Bronchial epithelial cell (primary cell): ENCODE measurements at places on chromosomes 13 and 19.

- no peak for DNase-seq
Observed at GRCh38 chr13:91291078-91291477, 56.4 kb upstream of the MIR17HG start.

DNA sequence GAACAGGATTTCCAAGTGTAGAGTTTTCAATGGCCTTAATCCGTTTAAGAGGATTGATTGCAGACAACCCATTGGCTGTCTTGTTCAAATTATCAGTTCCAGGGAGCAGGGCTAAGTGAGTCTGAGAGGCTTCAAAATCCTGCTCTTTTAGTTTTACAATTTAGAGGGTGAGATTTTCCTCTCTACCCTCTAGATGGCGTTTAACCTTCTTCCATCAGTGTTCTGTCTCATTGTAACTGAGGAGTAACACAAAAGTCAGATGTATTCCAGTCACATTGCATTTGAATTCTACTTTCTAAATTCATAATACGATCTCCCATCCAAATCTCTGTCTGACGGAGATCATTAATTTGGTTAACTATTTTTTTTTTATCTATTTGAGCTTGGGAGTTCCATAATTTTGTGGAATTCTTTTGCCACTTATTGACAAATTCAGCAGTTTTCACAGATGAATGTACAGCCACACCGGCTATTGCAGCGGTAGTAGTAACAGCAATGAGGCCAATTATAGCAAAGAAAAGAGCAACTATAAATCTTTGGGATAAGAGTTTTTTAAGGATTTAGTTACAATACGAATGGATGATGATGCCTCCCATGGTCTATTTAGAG lies 7.8 kb upstream of the C19orf84 start:
- DNase-seq = peak; percentile 24

DNA sequence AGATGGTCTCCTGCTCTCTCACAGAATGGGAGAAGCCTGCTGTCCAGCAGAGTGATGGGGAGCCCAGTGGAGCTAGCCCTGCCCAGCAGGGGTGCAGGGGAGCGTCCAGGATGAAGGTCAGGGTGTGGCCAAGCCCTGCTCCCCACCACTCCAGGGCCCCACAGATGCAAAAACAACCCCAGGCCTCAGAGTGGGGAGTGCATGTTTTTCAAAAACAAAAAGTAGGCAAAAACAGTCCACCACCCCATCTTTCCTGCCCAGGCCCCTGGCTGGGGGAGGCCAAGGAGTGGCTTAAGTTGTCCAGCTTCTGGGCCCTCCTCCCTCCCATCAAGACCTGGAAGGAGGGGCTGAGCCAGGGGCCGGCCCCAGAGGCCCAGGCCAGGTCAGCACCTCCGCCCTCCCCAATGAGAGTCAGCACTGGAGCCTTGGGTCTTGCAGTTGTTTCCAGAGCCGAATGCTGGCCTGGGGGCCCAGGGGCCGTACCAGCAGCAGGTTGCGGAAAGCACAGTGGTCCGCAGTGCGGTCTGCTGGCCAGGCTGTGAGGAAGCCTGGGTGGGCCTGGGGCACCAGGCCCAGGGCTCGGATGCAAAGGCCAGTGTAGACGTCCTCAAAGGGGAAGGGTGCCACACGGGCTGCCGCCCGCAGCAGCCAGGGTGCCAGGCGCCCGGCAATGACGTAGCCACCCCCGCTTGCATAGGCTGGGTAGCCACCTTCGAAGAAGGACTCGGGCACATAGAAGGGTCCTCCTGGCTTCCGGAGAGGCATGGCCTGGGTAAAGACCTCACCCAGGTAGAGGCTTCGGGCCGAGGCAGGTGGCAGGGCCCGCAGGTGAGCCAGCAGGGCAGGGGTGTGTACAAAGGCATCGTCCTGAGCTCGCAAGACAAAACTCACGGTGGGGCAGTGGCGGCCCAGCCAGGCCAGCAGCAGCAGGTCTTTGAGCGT lies 1.7 kb downstream of the B3GNT8 start:
- no peak for DNase-seq

DNA sequence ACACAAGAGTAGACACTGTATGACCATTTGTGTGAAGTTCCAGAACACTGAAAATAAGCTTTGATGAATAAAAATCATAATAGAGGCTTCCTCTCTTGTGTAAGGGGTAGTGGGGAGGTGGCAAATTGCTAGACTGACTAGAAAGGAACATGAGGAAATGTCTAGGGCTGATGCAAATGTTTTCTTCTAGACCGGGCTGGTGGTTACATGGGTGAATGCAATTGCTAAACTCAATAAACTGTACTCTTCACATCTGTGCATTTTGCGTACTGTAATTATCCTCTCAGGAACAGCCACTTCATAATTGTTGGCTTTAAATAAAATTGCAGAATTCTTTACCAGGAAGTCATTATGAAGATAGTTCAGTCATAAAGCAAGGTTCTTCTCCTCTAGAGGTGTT lies 5.2 kb upstream of the KBTBD7 start:
- DNase-seq = no peak

DNA sequence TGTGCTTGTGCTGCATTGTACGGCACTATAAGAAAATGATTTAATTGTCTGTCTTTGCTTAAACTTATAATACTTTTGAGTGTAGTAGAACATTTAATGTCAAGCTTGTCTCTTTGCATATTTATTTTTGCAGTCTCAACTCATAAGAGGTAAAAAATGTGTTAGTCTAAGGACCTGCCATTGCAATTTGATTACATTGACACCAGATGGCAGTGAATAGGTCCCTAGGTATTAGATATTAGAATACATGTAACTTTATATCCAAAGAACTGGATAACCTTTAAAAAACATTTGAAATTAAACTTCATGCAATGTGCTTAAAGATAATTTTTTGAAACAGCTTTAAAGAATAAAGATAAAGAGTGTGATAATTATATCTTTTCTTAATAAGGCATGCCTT lies 1421.3 kb downstream of the OLFM4 start:
- peak; percentile 4 for DNase-seq

GRCh38 chr19:19670070-19670551 lies 1.5 kb downstream of the ZNF101 start:
- no peak for DNase-seq

DNA sequence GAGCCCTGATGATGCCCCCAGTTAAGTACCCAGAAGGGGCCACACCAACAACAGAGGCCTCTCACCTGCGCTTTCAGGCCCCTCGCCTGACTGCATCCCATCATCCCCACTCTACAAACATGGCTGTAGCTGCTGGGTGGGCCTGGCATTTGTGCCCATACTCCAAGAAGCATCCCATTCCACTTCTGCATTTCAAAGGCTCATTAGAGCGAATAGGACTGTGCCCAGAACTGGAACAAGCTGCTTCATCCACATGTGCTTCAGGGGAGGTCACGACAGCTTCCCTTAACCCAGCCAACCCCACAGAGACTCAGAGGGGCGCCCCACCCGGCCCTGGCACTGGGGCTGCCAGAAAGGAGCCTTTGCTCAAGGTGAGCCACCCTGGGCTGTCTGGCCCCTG lies 156.9 kb downstream of the SIPA1L3 start:
- DNase-seq = no peak

DNA sequence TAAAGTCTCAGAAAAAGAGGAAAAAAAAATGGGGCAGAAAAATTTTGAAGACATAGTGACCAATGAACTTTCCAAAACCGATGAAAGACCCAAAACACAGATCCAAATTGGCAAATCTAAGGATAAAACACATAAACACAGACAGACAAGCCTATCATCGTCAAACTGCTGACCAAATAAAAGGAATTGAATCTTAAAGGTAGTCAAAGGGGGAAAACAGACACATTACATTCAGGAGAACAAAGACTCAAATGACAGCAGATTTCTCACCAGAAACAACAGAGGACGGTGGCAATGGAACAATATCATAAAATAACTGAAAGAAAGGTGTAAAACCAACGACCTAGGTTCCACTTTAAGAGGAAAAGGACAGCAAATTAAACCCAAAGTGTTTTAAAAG lies 10.2 kb downstream of the RBM26 start:
- DNase-seq = no peak

DNA sequence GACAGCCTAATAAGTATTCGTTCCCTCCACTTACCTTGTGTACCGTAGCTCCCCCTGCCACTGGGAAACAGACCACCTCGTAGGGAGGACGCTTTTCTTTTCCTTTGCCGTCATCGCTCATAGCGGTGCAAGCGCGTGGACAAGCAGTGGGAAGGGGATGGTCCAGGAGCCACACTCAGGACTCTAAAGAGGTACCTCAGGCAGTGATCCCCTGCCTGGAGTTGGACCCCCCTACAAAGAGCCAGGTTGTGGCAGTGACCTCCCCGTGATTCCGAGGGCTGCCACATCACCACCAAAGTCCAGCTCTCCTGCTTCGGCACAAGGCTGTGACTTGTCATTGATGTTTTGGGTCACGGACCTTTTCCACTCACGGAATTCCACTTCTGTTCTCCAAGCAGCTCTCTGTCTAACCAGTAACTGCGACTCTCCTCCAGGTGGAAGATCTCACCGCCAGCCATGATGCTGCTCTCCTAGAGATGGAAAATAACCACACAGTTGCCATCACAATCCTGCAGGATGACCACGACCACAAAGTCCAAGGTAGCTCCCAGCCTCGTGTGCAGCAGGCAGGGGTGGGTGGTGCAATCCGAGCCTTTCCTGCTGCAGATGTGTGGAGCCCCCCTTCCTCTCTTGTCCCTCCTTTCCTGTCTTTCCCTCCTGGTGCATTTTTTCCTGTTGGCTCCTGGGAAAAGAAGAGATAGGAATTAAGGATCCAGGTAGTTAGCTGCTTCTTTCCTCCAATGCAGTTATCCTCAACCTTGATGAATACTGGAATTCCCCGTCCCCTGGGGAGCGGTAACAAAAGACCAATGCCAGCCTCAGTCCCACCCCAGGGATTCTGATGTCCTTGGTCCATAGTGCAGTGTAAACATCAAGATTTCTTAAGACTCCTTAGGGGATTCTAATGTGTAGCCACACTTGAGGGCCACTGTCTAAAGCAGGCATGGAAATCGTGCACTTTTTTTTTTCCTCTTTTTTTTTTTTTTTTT lies 107.7 kb downstream of the SLC7A1 start:
- DNase-seq = no peak

DNA sequence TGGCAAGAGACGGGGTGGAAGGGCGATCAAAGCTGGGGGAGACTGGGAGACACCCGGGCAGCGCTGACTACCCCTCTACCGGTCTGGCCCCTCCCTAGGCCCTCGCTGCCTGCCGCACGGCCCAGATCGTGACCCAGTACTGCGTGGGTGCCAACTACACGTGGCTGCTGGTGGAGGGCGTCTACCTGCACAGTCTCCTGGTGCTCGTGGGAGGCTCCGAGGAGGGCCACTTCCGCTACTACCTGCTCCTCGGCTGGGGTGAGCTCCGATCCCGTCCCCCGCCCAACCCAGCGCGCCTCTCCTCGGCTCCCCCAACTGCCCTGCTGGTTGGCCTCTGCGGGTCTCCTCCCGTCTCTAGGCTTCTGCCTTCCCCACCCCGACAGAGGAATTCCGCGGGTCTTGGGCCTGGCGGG lies 8.8 kb downstream of the GIPR start:
- no peak for DNase-seq

- no peak for DNase-seq
Observed at GRCh38 chr13:111978546-111978945, 88.4 kb upstream of the SOX1 start.

DNA sequence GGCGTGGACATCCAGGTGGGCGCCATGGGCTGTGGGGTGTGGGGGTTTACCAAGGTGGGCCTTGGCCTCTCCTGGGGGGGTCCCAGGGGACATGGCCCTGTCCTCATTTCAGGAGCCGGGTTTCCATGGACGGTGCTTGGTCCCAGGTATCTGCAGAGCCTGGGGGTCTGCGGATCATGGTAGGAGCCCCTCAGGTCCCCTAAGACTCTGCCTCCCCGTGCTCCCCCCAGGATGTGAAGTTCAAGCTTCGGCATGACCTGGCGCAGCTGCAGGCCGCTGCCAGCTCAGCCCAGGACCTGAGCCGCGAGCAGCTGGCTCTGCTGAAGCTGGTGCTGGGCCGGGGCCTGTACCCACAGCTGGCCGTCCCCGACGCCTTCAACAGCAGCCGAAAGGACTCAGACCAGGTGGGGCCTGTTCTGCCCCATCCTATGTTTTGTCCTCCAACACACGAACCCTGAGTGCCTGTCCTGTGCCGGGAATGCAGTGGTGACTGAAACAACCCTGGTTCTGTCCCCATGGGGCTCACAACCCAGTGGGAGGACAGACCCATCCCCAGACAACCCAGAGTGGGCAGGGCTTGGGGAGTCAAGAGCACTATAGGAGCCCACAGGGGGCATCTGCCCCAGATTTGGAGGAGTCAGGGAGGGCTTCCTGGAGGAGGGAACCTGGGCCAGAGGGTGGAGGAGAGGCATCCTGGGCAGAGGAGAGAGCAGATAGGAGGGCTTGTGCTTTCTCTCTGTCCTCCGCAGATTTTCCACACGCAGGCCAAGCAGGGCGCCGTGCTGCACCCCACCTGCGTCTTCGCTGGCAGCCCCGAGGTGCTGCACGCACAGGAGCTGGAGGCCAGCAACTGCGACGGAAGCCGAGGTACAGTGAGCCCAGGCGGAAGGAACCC lies 26.8 kb downstream of the DHX34 start:
- DNase-seq = no peak

GRCh38 chr13:41488124-41488523 lies 30.8 kb downstream of the RGCC start:
- DNase-seq = no peak

DNA sequence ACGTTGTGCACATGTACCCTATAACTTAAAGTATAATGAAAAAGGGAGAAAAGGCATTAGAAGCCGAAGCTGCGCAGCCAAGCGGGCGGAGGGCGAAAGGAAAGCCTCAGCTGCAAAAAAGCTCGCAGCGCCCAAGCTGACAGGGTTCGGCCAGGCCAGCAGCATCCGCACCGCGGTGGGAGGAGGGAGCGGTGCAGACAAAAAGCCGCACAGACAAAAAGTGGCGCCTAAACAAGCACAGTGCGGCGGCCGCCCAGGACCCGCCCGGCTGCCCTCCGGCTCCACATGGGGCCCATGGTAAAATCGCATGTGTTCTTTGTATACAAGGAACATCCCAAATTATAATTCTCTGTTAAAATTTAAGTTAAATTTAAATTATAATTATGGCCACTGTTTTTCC lies 42.4 kb downstream of the PSG3 start:
- no peak for DNase-seq

DNA sequence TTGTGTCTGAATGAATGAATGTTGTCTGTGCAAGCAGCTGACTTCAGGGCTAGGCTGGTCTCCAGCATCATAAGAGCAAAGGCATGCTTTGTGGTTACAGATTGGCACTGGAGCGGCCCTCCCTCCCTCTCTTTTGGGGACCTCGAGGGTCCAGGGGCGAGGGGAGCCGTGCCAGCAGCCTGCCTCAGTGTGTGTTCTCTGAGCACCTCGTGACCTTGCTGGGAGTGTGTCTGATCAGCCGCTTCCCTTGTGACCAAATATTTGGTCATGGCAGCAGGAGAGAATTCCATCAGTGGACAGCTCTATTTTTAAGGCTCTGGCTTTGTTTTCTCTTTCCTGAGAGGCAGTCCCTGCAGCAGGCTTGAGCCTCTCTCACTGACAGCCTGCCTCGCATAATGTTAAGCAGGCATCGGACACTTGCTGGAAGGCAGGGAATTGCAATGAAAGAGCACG lies 329.7 kb downstream of the UQCRFS1 start:
- no peak for DNase-seq
